NCI-H1105 (cell line): ENCODE measurements at places on chromosomes 4 and X.

GRCh38 chr4:31908261-31908660 lies 1188.1 kb downstream of the PCDH7 start:
- no peak for DNase-seq

DNA sequence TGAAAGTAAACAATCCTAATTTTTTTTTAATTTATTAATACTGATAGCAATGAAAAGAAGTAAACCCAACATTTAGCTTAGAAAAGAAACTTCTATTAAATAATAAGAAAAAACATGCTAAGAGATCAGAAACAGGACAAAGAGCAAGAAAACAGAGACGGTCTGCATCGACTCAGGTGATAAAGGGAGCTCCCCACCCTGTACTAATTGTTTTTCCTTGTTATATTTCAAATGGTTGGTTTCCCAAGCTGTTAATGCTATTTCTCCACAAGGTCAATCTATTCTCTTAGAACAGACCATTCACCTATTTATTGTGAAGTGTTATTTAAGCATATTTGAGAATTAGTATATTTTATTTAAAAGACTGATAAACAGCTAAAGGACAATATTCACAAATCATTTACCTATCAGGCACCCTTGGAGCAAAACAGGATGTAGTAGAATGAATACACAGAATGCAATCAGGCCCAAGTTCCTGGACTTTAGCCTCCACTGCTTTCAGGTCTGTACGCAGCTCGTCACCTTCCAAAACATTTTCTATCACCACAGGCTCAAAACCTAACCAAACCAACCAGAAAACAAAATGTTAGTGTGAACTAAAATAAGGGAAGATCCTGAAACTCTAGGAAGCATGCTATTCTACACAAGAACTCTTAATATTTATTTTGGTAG lies 5.5 kb downstream of the SEPSECS start:
- DNase-seq, result no peak

- DNase-seq, result no peak
Measured at GRCh38 chr4:80614319-80614718, 278.8 kb downstream of the CFAP299 start.

- no peak for DNase-seq
Measured at GRCh38 chr4:151627491-151627890, 133.3 kb downstream of the GATB start.

- DNase-seq, result no peak
Measured at GRCh38 chr4:184697956-184698355, 35.9 kb downstream of the CENPU start.

GRCh38 chrX:145552643-145553042 lies 265.0 kb upstream of the SLITRK2 start:
- DNase-seq, result no peak

DNA sequence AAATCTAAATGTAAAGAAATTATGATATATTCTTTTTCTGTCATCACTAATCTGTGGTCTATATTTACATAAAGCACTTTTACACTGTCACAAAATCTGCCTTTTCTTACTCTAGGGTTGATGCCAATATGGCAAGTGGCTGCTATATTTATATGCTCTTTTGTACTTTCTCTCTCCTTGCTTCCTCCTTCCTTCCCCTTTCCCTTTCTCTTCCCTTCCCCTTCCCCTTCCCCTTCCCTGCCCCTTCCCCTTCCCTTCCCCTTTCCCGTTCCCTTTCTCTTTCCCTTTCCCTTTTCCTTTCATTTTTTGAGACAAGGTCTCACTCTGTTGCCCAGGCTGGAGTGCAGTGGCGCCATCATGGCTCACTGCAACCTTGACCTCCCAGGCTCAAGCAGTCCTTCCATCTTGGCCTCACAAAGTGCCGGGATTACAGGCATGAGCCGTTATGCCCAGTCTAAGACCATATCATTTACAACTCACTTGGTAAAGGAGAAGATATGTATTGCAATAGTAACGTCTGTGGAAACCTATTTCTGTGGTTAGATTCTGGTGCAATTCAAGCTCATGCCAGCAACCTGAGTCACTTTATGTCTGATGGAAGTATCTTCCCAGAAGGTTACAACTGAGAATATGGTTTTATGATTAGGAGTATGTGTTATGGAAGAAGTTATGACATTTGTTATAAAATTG lies 13.9 kb upstream of the PLAC8 start:
- DNase-seq, result no peak

GRCh38 chr4:302381-302780 lies 2.9 kb downstream of the ZNF732 start:
- no peak for DNase-seq

DNA sequence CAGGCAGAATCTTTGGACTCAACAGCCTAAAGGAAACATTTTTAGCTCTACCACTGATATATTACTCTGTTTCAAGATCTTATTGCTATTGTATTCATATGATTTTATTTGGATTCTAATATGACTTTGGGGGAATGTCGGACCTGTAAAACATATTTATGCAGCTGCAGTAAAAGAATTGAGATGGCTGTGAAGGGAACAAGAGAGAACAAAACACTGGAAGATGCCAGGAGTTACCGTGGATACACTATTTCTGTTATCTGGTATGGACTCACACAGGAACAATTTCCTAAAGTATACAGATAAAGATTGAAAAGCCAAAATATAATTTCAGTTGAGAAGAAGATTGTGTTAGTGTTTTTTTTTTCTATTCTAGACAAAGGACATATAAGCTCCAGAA lies 113.0 kb upstream of the DCLK2 start:
- no peak for DNase-seq

GRCh38 chrX:110741213-110741796 lies 54.3 kb downstream of the CHRDL1 start:
- DNase-seq, result no peak

DNA sequence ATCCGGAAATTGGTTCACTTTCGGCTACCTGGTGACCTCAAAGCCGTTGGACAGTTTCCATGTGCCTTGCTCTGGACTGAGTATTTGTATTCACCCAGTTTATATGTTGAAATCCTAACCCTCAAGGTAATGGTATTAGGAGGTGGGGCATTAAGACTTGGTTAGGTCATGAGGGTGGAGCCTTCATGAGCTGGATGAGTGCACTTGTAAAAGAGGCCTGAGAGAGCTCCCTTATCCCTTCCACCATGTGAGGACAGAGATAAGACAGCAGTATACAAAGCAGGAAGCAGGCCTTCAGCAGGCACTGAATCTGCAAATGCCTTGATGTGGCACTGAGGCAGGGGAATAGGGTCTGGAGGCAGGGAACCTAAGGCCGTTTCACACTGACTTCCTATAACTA lies 5.3 kb upstream of the OPHN1 start:
- DNase-seq, result no peak

DNA sequence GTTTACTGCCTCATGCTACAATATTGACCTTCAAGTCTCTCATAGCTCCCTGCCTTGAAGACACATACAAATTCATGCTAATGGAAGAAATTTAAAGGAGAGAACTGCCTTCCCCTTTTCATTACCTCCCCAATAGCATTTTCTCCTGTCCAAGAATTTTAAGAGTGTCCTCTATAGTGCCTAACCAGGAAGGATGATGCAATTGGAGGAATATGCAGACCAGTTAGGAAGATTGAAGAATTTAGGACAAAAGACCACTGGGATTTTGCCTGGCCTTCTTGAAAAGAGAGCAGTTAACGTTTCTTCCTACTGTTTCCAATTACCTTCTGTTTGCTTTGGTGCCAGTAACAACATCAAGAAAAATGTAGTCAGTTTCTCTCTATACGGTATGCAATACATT lies 443.9 kb downstream of the INPP4B start:
- DNase-seq, result no peak

- DNase-seq, result no peak
Measured at GRCh38 chrX:150119323-150119722, 181.0 kb upstream of the EOLA2 start.

DNA sequence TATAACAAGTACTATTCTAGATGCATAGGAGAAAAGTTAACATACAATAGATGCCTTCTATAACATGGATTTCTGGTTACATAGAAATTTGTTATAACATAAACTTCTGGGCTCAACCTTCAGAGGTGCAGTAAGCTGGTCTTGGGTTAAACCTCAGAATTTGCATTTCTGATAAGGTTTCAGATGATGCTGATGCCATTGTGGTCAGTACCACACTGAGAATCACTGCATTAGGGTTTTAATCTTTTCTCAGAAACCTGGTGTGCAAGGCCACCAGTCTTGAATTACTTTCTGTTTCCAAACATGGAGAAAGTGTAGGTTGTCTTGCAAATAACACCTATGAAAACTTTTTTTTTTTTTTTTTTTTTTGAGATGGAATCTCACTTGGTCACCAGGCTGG lies 146.2 kb downstream of the SPOCK3 start:
- no peak for DNase-seq

GRCh38 chr4:56806666-56807065 lies 14.8 kb downstream of the SPINK2 start:
- no peak for DNase-seq

- DNase-seq, result no peak
Measured at GRCh38 chr4:175559526-175559925, 252.5 kb downstream of the GPM6A start.

DNA sequence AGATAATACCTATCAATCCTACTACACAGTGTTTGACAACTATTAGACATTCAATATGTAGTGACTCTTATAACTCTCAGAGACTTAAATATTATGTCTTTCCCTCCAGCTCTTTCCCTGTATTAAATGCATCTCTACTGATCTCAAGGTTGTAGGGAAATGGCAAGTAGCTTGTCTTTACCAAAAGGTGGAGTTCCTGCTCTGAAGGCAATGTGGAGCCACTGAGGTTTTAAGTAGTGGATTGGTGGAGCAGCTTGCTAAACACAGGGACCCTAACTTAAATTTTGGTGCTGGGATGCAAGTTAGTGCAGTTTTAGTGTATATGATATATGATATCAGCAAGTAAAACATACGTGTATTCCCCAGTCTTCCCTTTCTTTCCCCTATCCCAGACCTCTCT lies 13.1 kb downstream of the FNIP2 start:
- DNase-seq, result no peak

DNA sequence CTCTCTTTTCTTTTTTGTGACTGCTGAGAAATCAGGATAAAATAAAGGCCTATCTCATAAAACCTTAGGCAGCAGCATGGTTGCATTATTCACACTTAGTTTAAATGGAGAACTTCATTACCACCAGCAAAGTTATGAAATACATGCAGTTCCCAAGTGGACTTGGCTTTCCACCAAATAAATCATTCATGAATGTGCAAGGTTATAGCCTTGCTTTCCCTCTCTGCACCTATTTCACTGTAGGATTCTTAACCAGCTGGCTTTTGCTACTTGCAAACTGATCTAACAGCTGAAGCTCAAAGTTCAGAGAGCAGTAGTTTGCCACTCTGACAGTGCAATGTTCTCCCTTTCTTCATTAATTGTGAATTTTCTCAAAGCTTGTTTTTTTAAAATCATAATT lies 140.1 kb upstream of the SMIM31 start:
- DNase-seq, result no peak

DNA sequence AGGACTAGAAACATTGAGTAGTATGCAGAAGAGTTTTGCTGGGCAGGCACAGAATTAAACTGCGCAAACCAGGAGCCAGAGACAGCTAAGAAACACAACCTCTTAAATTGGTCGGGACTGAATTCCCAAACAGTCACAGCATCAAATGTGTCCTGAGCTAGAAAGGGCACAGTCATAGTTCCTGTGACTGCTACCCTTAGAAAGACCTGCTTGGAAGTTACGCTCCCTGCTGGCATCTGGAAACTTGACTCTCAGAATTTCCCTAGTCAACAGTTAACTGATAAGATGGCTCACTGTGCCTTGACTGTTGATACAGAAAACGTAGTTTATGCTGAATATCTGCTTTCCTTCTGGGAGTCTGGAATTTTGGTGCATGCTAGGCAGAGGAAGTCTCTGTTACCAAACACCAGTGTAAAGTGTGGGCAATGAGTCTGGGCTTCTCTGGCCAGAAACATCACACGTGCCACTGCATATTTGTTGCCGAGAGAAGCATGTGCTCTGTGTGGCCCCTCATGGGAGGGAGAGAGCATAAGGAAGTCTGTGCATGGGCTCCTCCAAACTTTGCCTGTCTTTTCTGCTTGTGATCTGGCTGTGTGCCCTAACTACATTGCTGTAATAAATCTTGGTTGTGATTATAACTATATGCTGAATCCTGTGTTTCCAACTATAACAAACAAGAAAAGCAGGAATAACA lies 11.6 kb upstream of the EOLA2 start:
- no peak for DNase-seq

DNA sequence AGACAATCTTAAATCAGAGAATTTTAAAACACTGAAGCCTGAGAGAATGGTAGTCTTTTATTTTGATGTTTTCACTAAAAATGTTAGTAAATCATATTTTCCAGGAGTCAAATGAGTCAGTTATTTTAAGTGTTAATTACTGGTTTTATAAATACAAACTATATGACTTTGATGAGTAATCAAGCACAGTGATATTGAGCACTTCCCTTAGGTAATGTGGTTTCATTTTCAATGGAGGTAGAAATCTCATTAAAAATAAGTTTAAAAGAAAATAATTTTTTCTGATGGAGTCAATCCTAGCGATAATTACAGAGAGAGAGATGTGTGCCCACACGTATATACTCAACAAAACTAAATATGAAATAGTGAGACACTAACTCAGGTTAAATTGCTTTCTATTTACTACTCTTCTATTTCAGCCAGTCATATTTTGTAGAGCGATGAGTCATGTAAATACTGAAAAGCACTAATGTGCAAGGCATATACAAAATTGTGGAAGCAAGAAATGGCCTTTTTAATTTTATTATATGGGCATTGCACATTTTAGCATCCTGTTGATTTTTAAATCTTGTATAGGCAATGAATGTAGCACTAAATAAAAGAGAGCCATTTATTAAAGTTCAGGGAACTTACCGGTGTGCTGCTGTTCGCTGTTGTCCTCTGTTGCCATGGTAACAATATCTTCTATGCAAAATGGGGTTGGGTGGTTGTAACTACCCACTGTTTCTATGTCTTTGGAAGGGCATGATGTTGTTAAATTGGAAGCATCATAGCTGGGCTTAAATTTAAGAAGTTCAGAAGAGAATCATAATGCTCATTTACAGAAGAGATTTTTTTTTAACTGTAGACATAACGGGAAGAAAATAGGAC lies 513.7 kb downstream of the TLL1 start:
- no peak for DNase-seq

GRCh38 chr4:149964001-149964796 lies 114.0 kb upstream of the DCLK2 start:
- no peak for DNase-seq

DNA sequence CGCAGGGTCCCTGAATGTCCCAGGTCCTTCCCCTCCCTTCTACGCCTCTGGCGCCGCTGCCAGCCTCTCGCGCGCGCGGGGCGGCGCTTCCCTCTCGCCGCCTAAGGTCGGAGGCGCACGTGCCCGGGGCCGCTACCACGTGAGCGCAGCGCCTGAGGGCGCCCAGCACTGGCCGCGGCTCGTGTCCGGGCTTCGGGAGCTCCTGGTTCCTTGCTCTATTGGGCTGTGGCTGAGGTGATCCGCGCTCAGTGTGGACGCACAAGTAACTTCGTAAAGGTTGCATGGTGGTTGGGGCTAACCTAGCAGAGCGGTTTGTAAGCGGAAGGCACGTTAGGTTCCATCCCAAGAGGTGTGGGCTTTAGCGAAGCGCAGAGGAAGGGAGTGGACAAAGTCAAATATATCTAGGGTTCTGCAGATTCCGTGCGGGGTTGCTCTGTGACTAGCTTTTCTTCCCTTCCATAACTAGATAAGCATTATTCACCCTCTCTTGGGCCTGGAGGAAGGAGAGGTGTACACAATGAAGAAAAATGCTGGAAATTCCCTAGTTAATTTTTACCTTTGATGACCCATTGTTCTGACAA lies 1.8 kb downstream of the TLL1 start:
- DNase-seq, result no peak
